ENCODE measurements at places on chromosomes 5 and 9.
A peak's percentile ranks its signal among the peaks of the same experiment; 100 is the strongest.

- DNase-seq, result no peak
Measured at GRCh38 chr5:156148301-156148700, 178.7 kb upstream of the SGCD start.

DNA sequence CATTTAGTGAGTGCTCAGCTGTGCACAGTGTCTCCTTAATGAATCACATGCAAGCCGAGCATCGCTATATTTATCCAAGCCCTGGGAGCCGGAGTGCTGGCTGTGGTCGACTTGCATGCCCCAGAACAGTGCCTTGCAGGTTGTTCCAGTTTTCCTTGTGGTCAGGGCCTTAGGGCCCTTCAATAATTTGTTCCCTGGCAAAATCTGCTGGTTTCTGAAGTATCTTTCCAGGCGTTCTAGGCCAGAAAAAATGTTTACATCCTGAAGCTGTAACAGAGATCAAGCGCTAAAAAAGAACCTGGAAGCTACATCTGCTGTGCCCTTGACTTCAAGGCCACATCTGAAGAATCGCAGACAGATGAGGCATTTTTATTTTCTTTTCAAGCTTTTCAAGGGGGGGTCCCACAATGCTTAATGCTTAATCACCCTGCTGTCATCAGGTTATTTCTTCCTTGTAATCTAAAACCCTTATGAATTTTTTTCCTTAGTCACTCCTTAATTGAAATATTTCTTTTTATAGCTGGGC lies 105.8 kb downstream of the DOCK2 start:
- DNase-seq, result no peak

GRCh38 chr5:178436326-178436940 lies 153.8 kb downstream of the COL23A1 start:
- no peak for DNase-seq

DNA sequence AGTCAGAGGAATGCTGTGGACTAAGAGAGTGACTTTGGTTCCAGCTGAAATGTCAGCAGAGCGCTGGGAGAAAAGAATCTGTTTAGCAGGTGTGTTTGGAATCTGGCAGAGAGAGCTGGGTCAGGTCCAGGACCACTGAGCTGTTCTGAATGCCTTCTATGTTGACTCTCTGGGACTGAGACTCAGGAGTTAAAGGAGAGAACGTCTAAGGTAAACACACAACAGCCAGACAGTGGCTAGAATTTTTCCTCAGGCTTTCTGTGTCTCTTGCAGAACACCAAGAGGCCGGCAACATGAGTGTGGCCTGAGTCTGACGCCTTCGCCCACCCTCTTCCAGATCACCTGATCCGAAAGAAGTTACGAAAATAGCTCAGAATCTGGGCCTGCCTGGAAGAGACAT lies 107.2 kb upstream of the ZNF462 start:
- DNase-seq, result no peak

DNA sequence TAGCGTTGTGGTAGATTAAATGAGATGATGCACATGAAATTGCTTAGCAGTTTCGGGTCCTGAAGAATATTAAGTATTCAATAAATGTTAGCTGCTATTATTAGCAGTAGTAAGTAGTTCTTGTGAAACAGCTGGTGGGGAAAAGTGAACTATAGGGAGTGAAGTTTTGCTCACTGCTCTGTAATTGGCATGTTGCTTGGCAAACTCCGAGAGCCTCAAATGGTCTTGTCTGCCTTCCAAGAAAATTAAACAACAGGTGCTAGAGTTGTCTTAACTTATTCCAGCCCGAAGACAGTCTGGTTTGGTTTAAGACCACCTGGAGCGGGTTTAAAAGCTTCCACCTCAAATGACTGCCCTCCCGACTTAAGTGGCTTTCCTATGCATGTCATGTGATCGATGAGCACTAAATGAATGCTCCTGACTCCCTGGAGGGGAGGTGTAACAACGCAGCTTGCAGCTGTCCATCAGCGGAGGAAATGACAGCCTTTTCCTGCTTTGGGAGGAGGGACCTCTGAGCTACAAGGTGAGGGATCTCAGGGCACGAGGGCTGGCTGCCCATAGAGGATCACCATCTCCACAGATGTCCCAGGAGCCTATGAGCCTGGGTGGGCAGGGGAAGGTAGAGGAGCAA lies 202.9 kb upstream of the PANK3 start:
- no peak for DNase-seq

DNA sequence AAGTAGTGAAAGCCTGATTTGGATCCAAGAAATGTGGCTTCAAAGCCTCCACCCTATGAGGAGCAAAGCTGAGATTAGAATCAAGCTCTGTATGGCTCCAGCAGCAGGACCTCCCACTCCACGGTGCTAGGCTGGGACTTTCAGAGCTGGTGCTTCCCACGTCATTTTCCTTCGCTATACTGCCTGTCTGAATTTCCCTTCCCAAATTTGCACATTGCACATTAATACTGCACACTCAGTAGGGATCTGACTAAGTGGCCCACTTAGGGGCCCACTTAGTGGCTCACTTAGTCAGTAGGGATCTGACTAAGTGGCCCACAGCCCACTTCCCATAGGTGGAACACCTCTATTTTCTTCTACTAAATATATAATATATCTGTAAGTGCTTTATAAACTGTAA lies 14.1 kb upstream of the SPDL1 start:
- DNase-seq, result no peak

DNA sequence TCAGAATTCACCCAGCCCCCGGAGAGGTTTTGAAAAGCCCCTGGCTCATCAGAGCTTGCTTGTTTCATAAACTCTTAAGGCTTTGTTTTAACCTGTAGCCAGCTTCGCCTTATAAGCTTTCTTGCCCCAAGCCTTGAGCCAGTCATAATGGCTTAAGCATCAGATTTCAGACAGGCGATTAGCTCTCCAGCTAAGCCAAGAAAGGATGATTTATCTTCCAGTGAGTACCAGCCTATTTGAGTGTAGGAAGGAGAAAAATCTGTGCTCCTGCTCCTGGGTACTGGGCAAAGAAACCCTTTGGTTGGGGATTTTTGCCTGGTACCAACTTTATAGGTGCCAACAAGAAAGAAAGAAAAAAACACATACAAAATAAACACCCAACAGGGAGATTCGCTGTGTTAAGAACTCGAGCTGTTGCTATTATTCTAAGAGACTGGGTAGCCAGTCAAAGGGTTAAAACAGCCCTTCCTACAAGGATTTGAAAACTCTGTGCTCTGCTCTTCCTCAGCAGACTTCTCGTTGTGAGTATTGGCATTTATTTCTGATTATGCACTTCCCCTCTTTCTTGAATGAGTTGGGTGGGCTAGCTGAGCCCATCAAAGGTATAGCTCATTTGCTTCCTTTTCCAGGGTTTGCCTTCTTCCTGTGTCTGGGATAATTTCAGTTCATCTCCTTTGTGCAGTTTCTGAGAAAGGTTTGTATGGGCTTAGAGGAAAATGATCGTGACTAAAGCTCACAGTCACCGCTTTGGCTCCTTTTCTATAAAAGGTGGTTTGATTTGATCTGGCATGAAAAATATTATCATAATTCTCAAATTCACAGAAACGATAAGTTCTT lies 157.2 kb upstream of the DMRT1 start:
- DNase-seq, result no peak

DNA sequence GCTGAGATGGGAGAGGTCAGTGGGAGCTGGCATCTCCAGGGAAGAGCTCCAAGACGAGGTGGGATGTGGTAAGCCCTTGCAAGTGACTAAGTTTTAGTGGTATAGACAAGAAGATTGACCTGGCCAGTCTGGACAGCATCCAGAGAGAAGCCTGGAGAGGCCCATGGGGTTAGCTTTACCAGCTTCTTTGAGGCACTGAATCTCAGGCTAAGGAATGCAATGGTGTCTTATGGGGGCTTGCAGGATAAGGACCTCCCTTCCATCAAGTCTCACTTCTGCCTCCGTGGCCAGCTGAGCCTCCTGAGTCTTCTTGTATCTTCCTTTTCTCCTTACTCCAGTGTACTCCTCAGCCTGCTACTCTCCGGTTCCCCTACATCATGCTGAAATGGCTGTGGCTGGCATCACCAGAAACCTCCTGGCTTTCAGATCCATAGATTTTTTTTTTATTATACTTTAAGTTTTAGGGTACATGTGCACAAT lies 56.5 kb upstream of the JADE2 start:
- no peak for DNase-seq

DNA sequence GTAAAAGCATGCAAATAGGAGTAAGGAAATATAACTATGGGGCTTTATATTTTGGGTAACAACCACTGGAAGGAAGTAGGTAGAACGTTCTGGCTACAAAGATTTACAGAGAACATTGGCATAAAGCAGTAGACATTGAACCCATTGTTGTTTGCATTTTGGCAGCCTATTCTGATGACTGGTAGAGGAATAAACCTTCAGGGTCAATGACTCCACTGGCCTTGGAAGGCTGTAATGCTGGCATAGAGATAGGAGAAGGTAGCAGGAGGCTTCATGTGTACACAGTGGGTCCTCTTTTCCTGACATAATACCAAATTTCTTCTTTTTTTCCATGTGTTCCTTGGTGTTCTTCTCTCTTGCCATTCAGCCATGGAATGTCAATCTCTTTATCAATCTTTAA lies 462.8 kb upstream of the ZNF462 start:
- DNase-seq, result no peak

DNA sequence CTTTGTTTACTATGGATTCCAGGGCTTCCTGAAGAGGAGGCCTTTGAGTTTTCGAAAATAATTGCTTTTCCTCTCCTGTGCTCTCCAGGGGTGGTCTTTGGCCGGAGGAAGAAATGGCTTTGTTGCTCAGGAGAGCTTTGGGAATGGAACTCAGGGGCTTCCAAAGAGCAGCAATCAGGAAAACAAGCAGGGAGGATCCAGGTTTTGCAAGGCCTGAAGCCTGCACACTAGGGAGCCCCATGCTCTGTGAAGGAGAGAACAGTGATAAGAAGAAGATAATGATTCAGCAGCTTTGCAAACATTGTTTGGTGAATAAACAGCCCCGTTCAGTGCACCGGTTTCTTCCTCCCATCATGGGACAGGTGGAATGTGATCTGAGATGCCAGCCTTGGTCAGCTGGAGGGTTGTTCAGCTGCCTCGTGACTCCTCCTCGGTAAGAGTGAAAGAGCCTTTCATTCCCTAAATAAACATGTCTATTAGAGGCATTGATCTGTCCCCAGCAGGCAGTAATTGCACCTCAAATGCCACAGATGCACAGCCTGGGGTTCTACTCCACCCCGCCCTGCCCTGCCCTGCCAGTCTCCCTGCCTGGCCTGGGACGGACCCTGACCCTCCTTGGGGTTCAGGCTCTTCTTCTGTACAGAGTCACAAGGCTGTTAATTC lies 11.5 kb upstream of the ALDH1B1 start:
- DNase-seq, result no peak

GRCh38 chr9:128169925-128170324 lies 9.9 kb downstream of the BBLN start:
- DNase-seq, result no peak

- DNase-seq, result no peak
Measured at GRCh38 chr5:157381746-157382145, 78.3 kb upstream of the NIPAL4 start.

- peak; percentile 29 for DNase-seq
Measured at GRCh38 chr5:133928587-133929393, 39.6 kb downstream of the C5orf15 start.

- no peak for DNase-seq
Measured at GRCh38 chr5:132274050-132274792, 16.7 kb downstream of the PDLIM4 start.

GRCh38 chr9:1941989-1942388 lies 73.2 kb upstream of the SMARCA2 start:
- DNase-seq, result no peak

DNA sequence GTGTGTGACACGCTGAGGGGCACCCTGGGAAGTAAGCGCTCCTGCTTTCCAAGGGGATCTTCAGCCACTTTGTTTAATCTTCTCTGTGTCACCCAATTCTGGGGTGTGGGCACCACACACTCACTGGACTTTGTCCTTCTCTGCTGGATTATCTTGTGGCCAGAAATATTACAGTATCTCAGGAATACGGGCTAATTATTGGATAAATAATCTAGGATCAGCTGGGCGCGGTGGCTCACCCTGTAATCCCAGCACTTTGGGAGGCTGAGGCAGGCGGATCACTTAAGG lies 50.9 kb downstream of the COL5A1 start:
- no peak for DNase-seq

GRCh38 chr5:15106530-15107283 lies 235.1 kb upstream of the ANKH start:
- no peak for DNase-seq

DNA sequence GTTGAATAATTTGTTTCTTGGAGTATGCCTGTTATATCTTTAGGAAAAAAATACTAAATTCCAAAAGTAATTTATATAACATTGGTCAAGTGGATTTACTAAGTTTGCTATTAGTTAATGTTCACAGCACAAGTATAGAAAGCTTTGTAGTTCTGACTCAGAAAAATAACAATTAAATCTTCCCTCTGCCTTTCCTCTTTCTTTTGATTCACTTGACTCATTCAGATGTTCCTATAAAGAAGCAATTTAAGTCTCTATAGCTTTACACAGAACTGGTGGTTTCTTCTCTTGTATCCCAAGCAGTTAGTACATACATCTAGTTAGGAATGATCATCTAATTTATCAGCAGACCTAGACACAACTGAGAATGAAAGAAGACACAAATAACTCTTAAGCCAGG lies 4.5 kb upstream of the CDC42SE2 start:
- DNase-seq, result no peak

DNA sequence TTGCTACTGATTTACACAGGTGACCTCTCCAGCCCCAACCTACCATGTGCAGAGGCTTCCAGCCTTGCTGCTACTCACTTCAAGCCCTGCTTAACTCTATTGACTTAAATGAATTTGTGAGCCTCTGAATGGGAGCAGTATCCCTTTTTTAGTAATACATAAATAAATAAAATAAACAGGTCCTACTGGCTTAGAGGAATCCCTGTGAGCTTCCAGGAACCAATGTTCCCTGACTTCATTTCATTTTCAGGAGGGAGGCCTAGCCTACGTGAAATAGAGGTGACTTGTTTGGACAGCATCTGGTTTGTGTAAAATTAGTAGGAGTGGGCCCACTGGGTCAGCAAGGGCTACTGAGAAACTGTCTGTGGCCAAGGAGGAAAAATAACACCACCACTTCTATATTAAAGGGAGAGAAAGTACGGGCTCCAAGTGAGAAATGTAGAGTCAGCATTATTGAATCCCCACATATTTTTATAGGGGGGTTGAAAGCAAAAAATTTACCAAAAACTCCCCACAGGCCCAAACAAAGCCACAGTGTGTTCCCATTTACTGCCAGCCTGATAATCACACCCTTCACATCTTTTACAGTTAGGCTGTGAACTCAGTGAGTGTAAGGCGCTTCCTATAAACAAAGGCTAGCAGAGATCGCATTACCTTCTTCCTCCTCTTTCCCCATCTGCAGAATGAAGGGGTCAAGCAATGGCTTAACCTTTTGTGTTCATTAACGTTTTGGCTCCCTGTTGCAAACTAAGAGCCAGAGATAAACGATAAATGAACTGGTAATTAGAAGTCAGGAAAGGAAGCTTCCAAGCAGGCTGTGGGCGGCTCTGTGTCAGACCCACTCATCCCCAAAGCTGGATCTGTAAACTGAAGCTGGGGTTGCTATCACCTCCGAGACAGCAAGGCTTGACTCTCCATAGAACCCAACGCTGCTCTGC lies 138.8 kb upstream of the LIFR start:
- no peak for DNase-seq

- no peak for DNase-seq
Measured at GRCh38 chr5:77202145-77202544, 8.3 kb upstream of the PDE8B start.

- no peak for DNase-seq
Measured at GRCh38 chr9:123191260-123191659, 77.1 kb downstream of the STRBP start.

All from CD4-positive, alpha-beta T cell treated with Interleukin-15 for 1 hour (primary cell).